ENCODE measurements at places on chromosomes 13 and 19.

DNA sequence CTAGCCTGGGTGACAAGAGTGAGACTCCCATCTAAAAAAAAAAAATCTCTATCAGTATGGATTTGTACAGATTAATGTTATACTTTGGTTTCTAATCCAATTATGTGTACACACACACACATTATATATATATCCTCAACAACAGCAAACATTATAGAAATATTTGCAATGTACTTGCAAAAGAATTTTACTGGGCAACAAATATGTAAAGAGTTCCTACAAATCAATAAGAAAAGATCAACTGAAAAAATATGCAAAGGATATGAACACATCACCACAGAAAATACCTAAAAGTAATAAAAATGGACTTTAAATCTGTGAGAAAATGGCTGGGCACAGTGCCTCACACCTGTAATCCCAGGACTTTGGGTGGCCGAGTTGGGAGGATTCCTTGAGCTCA is 40.9 kb upstream of the NFIC start:
- no peak for DNase-seq

DNA sequence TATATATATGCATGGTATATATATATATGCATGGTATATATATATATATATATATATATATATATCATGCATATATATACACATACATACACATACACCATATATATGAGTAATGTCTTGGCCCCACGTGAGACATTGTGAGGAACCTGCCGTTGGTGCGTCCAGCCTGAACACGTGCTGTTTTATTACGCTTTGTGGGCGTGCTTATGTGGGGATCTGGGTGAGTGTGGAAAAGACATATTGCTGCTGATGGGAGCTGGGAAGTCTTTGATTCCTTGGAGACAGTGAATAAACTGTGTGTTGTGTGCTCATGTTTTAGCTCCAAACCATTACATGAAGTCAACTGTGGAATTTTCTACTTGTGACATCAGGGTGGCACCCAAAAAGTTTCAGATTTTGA is 28.9 kb downstream of the KCTD15 start:
- DNase-seq: no peak

DNA sequence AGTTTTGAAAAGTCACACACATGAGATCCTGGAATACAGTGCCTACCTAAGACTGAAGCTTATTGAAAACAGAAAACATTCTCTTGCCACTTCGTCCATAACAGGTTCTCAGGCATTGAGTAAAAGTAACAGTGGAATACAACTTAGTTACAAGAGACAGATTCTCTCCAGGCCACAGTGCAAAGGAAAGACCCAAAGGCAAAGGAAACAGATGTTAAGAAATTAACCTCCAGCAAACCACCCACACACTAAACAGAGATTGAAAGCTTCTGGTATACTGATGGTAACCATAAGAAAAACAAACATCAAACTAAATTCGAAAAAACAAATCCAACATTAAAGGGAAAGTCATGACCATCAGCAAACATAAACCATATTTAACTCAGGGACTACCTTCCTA is 914.7 kb downstream of the SLITRK5 start:
- DNase-seq: no peak

- no peak for DNase-seq
Measured at GRCh38 chr13:46526100-46526735, 26.8 kb upstream of the LRCH1 start.

- no peak for DNase-seq
Measured at GRCh38 chr19:3625996-3626472, 556 bp downstream of the CACTIN start.

GRCh38 chr13:23870356-23871140 is 18.7 kb downstream of the MIPEP start:
- no peak for DNase-seq

- DNase-seq: no peak
Measured at GRCh38 chr13:49441846-49442245, 2.0 kb downstream of the CAB39L start.

DNA sequence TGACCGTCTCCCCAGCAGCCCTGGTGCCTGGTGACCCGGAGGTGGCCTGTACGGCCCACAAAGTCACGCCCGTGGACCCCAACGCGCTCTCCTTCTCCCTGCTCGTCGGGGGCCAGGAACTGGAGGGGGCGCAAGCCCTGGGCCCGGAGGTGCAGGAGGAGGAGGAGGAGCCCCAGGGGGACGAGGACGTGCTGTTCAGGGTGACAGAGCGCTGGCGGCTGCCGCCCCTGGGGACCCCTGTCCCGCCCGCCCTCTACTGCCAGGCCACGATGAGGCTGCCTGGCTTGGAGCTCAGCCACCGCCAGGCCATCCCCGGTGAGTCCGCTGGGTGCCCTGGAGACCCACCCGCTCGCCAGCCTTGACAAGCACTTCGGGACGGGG is 2.2 kb downstream of the MADCAM1 start:
- no peak for DNase-seq

DNA sequence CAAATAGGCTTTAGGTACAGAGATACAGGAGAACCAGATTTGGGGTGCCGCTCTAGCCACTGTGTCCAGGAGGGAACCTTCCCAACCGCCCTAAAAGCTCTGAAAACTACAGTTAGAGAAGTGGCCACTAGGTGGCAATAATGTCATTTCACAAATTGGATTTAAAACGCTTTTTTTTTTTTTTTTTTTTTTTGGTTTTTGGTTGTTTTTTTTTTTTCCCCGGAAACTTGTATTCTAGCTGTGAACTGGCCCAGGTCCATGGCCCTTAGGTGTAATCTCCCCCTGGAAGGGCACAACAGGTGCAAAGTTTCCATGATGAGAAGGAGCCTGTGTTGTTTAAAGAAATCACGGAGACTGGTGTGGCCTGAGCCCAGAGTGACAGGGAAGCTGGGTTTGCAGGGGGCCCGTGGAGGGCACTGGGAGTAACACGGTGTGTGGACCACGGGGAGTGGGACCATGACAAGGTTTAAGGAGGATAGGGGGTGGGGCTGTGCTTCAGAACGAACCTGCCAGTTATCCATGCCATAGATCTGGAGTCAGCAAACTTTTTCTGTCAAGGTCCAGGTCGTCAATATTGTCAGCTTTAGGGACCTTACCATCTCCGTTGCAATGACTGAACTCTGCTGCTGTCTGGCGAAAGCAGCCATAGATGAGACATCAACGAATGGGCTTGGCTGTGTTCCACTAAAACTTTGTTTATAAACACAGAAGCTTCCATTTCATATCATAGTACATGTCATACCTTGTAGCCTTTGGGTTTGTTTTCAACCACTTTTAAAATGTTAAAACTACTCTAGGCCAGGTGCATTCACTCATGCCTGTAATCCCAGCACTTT is 10.1 kb downstream of the OR1I1 start:
- no peak for DNase-seq

- no peak for DNase-seq
Measured at GRCh38 chr13:44435919-44436510, 62.4 kb downstream of the SERP2 start.

- DNase-seq: no peak
Measured at GRCh38 chr19:377801-378581, 31.0 kb downstream of the C2CD4C start.

DNA sequence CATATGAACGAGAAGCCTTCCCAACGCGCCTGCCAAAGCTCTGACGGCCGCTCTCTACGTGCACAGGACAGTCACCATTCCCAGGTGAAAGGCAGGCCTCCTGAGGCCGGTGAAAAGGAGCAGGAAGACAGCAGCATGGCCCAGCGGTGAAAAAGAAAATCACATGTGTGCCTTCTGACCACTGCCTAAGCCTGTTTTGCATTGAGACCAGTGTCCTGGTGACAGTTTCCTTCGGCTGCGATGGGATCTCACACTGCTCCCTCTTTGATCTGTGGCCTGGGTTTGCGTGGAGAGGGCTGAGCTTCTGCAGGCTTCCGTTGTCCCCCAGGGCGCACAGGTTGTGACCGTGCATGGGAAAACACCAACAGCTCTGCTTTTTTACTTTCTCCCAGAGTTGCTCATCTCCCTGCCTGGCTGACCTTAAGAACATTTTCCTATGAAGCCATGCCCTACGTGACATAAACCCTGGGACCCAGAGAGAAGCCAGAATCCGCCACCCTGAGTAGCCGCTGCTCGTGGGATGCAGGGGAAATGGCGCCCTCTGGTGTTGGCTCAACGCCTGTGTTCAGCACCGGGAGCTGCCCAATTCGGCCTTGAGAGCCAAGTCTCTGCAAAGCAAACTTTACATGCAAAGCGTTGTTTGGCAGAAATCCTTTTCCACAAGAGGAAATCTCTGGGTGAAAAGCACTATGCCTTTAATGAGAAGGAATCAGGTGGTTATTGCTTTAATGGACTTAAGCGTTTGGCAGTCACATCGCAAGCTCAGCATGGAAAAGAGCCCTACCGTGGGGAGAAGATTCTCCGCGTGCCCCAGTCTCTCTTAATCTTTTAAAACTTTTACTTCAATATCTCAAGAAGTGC is 112.2 kb upstream of the GPR12 start:
- peak; percentile 35 for DNase-seq

- peak; percentile 45 for DNase-seq
Measured at GRCh38 chr19:19606021-19606420, 12.5 kb downstream of the PBX4 start.

DNA sequence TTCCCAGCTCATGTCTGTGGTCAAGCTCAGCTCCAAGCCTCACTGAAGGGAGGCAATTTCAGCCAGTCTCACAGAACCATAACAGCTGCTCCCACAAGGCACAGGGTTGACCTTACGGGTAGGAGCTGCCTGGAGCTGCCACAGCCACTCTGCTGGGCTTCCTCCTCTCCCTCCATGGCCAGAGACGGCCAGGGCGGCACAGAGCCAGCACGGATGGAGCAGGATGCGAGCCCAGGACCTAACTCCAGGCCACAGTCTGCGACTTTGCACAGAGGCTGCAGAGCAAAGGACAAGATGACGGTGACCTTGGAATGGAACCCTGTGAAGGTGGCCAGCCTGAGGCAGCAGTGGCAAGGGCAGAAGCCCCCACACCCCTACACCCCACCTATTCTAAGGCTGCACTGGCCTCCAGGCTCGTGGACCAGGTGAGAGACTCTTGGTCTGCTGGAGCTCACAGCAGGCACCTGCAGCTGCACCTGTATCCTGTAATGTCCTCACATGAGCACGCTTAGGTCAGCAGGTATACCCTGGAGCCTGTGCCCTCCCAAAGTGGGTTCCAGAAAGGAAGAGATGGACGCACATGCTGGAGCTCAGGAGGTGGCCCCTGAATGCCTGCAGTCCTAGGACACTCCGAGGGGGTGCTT is 29.6 kb downstream of the ADPRHL1 start:
- DNase-seq: no peak

DNA sequence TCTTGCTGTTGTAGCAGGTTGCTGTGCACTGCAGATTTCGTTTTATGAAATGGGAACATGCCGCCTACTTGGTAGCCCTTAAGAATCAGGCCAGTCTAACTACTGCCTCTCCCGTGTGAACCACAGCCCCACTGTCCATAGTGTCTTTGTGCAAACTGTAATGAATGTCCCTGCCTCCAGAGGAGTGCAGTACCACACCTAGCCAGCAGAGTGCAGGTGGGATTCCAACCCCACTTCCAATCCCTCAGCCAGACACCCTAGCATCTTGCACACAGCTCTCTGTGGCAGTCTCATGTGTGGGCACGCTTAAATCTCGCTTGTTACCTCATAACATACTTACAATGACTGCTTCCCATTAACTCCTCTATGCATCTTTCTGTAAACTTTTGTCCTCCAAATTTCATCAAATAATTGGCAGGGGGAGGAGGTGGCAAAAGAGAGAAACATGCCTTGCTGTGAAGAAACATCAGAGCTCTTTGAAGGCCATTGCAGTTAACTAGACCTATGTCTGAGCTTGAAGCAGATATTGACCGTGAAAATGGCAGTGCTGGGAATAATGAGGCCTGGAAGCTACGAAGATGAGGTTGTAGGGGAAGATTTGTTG is 47.2 kb downstream of the ZAR1L start:
- DNase-seq: peak; percentile 44

- no peak for DNase-seq
Measured at GRCh38 chr19:2064788-2065524, 13.9 kb upstream of the MKNK2 start.

- no peak for DNase-seq
Measured at GRCh38 chr19:20028611-20029010, 10.7 kb downstream of the ZNF682 start.

GRCh38 chr13:76796851-76797250 is 89.4 kb downstream of the KCTD12 start:
- DNase-seq: no peak

DNA sequence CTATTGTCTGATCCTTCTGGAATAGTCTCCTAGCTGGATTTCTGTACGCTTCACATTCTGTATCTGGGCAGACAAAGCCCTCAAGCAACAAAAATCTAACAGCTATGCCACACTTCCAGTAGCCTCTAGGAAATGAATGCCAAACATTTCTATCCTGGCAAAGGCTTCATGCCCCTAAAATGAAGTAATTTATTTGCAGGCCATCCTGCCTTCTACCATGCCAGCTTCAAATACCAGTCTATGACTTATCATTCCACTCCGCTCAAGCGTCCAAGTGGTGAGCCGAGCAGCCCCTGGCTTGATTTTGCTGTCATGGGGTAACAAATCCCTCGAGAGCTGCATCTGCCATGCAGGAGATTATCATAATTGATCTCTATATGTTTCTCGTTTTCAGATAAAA is 86.9 kb downstream of the LHFPL6 start:
- DNase-seq: no peak

GRCh38 chr19:7841751-7842660 is 12.0 kb downstream of the EVI5L start:
- no peak for DNase-seq

- DNase-seq: no peak
Measured at GRCh38 chr19:44113784-44114390, 688 bp downstream of the ZNF225 start.

GRCh38 chr19:39842693-39843435 is 3.3 kb downstream of the FBL start:
- no peak for DNase-seq

DNA sequence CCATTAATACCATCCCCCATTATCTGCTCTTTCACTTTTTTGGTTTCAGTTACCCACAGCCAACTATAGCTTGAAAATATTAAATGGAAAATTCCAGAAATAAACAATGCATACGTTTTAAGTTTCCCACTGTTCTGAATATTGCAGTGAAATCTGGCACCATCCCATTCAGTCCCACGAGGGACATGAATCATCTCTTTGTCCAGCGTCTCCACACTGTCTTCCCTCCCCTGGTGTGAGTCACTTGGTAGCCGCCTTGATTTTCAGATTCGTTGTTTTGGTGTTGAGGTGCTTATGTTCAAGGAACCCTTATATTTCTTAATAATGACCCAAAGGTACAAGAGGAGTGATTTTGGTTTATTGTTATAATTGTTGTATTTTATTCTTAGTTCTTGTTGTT is 246.1 kb downstream of the DCT start:
- DNase-seq: no peak

DNA sequence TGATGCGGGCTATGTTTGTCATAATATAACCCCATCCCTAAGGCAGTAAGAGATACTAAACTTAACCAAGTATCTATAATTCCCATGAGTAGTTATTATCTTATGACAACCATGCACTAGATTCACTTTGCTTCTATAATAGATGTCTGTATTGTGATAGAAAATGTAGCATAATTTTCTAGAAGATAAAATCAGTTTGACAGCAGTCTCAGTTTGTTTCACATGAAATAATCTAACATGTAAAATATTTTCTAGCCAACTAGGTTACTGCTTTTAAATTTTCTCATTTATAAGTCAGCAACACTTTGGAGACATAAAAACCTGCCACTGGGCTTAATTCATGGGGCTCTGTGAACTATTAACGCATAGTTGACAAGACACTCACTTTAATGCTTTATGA is 1410.7 kb upstream of the ATXN8OS start:
- DNase-seq: no peak

- no peak for DNase-seq
Measured at GRCh38 chr13:41994696-41995095, 33.8 kb upstream of the VWA8 start.

- no peak for DNase-seq
Measured at GRCh38 chr13:79941752-79942151, 399.2 kb downstream of the SPRY2 start.

Measured in T-helper 9 cell (primary cell).